ENCODE measurements at places on chromosomes 7 and 10. TPM values are rescaled to one million over a fixed set of nuclear protein-coding genes. Genes with fewer than 3 reads are reported as not detected.

DNA sequence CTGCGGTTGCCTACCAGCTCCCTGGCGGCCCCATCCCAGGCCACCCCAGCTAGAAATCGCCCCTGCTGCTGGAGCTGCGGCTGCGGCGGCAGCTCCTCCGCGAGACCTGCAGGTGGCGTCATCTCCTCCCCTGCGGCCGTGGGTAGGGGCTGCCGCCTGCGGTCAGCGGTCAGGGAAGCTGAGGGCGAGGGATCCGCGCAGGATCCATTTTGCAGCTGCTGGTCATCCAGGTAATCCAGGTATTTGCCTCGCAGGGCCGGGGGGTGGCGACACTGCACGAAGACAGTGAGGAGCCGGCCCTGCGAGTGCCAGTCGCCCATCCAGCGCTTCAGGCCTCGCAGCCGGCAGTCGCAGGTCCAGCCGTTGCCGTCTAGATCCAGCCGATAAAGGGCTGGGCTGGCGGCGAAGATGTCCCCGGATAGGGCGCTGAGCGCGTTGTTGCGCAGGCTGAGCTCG is 1.5 kb downstream of the TRIL start:
- no peaks in the 10 kb centered on the region for H3K27me3 ChIP-seq
- peak; percentile 67 for DNase-seq
- H3K4me3 ChIP-seq = peak overlapping the region; percentile 50
- no peaks in the 10 kb centered on the region for H3K36me3 ChIP-seq
- H3K4me1 ChIP-seq = peaks cover 33% of the 10 kb centered on the region

MSMB gene
- not detected for total RNA-seq

TEX36 gene
- total RNA-seq = not detected

DNA sequence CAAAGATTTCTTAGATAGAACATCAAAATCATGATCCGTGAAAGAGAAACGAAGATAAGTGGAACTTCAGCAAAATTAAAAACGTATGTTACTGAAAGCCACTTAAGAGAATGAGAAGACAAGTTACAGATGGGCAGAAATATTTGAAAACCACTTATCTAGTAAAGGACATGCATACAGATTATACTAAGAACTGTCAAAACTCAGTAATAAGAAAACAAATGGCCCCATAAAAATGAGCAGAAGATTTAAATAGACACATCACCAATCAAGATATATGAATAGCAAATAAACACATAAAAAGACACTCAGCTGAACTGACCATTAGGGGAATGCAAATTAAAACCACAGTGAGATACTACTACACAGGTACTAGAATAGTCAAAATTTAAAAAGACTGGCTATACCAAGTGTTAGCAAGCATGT is 343.7 kb downstream of the PTEN start:
- no peaks in the 10 kb centered on the region for H3K36me3 ChIP-seq
- no peaks in the 10 kb centered on the region for H3K27me3 ChIP-seq
- H3K4me3 ChIP-seq = no peak overlapping the region
- H3K4me1 ChIP-seq = no peaks in the 10 kb centered on the region
- H3K27ac ChIP-seq = no peak overlapping the region
- no peak for DNase-seq

GPNMB gene
- 5.8 TPM for total RNA-seq

MSRB2 gene
- 20.1 TPM for total RNA-seq

GRCh38 chr7:94030634-94031033 is 26.5 kb upstream of the BET1 start:
- no peak overlapping the region for H3K27ac ChIP-seq
- H3K36me3 ChIP-seq = no peaks in the 10 kb centered on the region
- no peaks in the 10 kb centered on the region for H3K27me3 ChIP-seq
- H3K4me3 ChIP-seq = no peak overlapping the region

SVOPL gene
- total RNA-seq = not detected

DNA sequence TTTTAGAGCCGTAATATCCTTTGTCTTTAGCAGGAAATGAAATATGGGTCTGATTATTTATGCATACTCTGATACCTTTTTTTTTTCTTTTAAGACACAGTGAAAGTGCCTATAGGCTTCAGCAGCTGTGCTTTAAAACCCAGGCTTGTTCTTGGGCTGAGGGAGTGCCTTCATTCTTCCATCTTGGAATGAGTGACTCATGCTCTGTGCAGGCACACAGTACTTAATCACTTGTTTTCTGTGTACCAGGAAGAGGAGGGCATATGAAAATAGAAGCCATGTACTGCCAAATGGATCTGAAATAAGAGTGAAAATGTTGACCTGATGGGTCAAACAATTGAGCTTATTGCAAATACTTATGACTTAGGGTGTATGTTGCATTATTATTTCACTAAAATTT is 12.0 kb downstream of the INPP5F start:
- no peak for DNase-seq
- H3K27me3 ChIP-seq = no peaks in the 10 kb centered on the region
- H3K36me3 ChIP-seq = no peaks in the 10 kb centered on the region
- no peaks in the 10 kb centered on the region for H3K4me1 ChIP-seq
- H3K4me3 ChIP-seq = no peak overlapping the region
- no peak overlapping the region for H3K27ac ChIP-seq

DNA sequence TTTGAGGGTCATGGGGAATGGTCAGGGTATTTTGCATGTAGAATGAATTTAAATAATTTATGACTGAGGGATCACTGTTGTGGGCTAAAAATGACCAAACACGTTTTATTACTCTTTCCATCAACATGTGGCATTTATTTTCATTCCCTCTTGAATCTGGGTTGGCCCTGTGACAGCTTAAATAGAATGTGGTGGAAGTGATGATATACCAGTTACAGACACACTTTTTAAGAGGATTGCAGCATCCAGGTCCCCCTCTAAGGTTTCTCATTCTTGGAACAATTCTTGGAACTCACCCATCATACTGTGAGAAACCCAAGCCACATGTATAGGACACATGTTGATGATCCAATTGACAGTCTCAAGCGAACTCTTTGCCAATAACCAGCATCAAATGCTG is 272.4 kb downstream of the ETV1 start:
- H3K4me3 ChIP-seq = no peak overlapping the region
- H3K4me1 ChIP-seq = no peaks in the 10 kb centered on the region
- no peaks in the 10 kb centered on the region for H3K27me3 ChIP-seq
- H3K36me3 ChIP-seq = no peaks in the 10 kb centered on the region
- no peak overlapping the region for H3K27ac ChIP-seq

DNA sequence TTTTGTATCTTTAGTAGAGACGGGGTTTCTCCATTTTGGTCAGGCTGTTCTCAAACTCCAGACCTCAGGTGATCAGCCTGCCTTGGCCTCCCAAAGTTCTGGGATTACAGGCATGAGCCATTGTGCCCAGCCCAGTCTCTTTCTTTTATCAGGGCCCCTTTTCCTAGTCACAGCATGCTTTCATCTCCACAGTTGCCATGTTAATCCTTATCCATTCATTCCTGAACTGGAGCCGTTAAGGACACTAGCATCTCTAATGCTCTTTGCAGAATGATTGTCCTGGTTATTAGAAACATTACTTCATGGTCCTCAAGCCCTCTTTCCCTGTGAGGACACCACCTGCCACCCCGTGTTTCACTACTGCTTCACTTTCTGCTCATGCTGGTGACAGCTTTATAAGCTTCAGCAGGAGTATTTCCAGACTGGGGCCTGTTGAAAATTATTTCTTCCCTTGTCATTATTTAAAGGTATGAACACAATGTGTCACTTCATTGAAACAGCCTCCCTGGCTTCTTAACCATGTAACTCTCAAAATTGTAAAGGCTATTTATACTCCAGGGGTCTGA is 313.9 kb downstream of the BMPER start:
- no peak overlapping the region for H3K4me3 ChIP-seq
- no peak overlapping the region for H3K27ac ChIP-seq
- H3K27me3 ChIP-seq = no peaks in the 10 kb centered on the region
- H3K36me3 ChIP-seq = no peaks in the 10 kb centered on the region
- DNase-seq = no peak
- H3K4me1 ChIP-seq = no peaks in the 10 kb centered on the region

DNA sequence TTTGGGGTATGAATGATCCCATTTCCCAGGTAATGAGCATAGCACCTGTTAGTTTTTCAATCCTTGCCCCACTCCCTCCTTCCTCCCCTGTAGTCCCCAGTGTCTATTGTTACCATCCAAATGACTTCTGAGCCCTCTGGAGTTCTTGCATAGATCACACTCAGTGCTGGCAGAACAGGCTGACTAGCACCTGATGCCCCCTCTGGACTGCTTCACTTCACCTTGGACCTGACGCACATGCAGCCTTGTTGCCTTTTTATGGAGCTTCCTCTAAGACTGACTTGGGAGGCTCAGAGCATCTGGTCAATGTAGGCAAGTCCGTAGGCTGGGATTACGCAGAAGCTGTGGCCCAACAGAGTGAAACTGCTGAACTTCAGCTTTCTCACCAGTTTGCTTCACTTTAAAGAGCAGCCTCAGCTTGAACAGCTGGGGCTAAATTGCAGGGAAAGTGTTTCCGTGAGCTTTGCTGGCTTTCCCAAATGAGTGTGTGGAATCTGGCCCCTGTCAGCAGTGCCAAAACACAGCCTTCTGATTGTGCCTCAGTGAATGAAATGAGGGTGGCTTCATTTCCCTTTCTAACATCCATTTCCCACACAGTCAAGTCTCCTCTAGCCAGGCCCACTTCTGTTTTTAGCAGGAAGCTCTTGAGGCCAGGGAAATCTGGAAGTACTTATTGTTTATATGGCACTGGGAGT is 48.5 kb downstream of the NXPH1 start:
- H3K27me3 ChIP-seq = no peaks in the 10 kb centered on the region
- H3K36me3 ChIP-seq = no peaks in the 10 kb centered on the region
- H3K4me3 ChIP-seq = no peak overlapping the region
- no peak for DNase-seq
- H3K27ac ChIP-seq = no peak overlapping the region

DNA sequence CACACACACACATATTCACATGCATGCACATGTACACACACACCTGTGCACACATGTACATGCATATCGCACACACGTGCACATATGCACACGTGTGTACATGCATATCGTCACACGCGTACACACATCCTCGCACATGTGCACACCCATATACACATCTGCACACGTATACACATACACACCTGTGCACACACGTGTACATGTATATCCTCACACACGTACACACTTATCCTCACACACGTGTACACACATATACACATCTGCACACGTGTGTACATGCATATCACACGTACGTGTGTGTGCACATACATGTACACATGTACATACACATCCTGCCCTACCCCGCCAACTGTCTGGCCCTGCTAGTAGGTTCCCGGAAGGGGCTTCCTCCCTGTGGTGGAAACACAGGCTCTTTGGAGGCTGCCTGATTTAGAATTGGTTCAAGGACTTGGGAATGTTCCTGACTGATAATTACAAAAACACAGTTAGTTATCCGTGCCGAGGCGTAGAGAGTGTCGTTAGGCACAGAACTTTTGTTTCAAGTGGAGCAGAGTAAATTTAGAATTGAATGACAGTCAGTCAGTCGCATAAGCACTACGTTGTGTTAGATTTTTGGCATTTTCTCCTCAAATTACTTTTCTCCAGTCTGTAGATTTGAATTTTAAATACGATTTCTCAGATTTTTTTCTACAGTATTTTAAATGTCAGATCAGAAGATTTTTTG is 18.5 kb upstream of the PRKAR1B start:
- H3K4me1 ChIP-seq = no peaks in the 10 kb centered on the region
- H3K36me3 ChIP-seq = no peaks in the 10 kb centered on the region
- H3K27ac ChIP-seq = no peak overlapping the region
- no peak overlapping the region for H3K4me3 ChIP-seq

AKR1C2 gene
- total RNA-seq = 458 TPM

DNA sequence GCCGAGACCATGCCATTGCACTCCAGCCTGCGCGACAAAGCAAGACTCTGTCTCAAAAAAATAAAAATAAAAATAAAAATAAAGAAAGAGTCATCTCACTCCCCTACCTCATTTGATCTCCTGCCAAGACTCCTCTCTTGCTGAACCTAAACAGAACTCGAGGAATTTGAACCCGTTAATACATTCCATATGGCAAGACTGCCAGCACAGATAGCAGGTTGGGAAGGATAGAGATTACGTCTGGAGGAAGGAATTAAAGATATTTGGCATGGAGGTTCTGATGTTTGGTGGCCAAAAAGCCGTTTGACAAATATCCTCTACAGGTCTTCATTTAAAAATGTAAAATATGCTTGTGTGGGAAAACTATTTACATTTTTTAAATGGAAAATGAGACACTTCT is 549.6 kb downstream of the HTR7 start:
- no peak for DNase-seq
- no peaks in the 10 kb centered on the region for H3K4me1 ChIP-seq
- H3K27ac ChIP-seq = no peak overlapping the region
- H3K27me3 ChIP-seq = no peaks in the 10 kb centered on the region
- no peaks in the 10 kb centered on the region for H3K36me3 ChIP-seq
